ENCODE measurements at places on chromosomes 3 and 15.

DNA sequence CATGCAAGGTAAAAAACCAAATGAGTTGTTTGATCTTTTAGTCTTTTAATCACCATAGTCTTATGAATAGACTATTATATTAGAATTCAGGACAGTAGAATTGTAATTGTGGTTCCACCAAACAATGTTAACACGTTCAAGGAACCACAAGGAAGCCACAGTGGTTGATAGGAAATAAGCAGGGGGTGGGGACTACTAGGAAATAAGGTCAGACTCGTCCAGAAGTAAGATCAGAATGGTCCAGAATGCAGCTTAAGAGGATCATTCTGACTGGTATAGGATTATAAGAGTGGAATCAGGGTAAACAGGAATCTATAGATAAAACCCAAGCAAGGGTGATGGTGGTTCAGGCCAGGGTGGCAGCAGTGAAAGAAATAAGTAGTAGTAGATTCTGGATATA lies 7.5 kb downstream of the MYNN start:
- DNase-seq = no peak

GRCh38 chr3:64916937-64917336 lies 229.1 kb upstream of the ADAMTS9 start:
- no peak for DNase-seq

DNA sequence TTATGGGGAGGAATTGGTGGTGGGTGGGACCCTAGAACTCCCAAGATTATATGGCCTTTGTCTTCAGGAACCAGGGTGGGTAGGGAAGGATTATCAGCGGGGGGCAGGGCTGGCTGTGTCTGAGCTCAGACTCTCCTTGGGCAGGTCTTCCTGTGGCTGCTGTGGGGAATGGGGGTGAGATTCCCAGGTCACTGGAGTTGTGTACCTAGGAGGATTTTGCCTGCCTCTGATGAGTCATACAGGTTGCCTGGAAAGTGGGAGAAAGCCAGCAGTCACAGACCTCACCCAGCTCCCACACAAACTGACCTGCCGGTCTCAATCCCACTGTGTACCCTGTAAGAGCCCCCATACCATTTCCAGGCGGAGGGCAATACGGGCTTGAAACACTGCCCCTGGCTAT lies 209.9 kb upstream of the CNTN3 start:
- no peak for DNase-seq

DNA sequence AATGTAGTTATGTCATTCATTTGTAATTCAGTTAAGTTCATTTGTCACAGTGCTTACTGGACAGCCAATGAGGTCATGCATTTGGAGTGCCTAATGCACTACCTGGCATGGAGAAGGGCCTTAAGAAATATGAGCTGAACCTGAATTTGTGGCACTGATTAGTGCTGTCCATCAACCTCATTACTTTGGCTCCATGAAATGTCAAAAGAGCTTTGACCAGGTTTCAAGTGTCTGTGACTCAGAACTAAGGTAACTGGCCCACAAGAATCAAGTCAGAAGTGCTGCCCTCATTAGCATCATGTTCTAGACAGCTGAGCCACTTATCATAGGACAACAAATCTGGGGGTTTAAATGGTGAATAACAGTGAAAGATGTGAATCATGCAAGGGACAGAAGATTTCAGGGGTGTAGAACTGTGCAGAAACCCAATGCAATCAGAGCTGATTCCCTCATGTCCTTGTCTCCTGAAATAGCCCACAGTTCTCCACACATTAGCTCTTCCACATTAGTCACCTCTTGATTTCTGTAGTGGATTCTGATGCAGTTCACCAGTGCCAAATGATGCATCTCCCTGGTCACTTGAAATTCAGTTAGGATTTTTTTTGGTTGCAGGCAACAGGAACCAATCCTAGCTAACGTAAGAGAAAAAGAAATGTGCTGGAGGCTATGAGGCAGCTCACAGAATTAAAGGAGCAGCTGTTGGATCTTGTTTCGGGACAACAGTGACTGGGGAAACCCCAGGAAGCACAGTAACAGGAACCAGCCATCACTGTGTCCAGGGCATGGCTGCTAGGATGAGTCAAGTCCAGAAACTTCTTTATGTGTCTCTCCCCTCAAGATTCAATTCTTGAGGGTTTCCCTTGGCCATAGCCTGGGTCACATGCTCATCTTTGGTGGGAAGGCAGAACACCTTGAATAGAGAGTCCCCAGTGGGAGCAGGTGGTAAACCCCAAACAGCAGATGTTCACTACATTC lies 38.7 kb downstream of the CHST2 start:
- DNase-seq = no peak

DNA sequence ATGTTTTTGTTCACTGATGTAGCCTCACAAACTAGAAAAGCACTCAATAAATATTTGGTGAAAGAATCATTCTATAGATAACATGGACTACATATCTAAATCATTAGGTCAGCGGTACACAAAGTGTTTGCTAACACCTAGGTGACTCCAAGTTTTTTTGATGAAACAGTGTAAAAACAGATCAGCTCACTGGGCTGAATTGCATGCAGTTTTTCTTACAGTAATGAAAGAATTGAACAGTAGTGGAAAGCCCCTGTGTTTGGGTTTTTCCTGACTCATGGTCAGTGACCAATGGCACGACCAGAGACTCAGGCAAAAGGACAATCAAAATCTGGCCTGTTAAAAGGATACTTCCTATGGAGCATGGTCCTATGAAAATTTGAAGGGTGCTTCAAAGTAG lies 384.3 kb upstream of the EPHA6 start:
- DNase-seq = no peak

DNA sequence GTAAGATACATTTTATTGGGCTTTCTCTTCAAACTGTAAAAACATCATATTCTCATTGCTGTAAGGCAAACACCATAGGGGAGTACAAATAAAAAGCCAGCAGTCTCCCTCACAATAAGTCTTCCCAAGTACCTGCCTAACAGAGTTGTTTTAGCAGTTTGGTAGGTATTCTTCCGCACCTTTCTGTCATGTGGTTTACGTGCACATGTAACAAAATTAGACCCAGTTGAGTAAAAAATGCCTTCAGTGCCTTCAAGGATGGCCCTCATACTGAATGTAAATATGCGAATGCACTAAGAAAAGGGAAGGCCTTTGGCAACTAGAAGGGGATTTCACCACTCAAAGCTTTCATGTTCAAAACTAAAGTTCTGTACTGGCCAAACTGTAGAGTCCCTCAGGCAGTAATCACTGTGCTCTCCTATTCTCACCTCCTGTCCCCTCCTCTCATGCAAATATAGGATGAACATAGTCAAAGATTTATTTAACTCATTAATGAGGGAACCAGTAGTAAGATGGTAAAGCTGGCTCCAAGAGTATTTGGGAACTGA lies 26.4 kb downstream of the USP3 start:
- no peak for DNase-seq

DNA sequence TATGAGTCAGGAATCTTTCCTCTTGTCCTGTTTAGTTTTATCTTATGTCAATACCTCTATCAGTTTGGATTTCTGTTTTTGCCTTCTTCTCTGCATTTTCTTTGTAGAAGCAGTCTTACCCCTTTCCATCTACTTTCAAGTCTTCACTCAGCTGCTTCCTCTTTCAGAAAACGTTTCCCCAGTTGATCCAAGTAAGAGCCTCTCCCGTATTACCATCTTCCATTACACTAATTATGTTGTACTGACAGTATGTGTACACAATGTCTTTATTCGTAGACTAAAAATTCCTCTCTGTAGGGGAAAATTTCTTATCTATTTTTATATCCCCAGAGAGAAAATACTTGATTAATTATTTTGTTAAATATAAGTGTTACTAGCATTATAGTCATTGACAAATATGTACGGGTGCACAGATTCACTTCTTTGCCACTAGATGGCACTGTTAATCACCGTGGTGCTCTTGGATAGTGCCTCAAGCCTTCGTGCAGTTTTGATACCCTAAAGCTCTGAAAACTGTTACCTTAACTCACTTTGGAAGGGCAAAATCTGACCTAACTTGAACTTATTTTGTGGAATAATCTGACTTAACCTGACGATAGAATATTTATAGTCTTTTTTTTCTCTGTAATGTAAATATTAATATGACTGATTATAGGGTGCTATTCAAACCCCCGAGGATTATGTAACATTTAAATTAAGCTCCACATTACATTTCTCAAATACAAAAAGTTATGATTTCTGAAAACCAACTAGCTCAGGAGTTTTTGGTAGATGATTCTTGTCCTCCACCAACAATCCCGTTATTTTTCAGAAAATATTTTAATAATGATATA lies 74.2 kb upstream of the POU1F1 start:
- DNase-seq = no peak

GRCh38 chr3:60417576-60417975 lies 833.7 kb downstream of the FHIT start:
- no peak for DNase-seq

- no peak for DNase-seq
These were observed 19.4 kb downstream of the VILL start for GRCh38 chr3:38009807-38010591.

DNA sequence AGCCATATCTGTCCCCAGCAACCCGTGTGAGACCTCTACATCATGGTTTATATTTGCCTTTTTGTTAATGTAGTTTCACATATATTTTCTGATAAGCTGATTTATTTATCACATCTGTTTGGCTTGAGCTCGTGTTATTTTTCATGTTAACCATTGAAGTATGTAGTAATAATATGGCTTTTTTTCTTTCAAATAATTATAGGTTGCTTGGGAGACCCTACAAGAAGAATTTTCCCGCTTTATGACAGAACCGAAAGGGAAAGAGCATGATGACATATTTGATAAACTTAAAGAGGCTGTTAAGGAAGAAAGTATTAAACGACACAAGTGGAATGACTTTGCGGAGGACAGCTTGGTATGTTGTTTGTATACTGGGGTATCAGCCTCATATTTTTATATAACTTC lies 63.9 kb downstream of the OPA1 start:
- no peak for DNase-seq

DNA sequence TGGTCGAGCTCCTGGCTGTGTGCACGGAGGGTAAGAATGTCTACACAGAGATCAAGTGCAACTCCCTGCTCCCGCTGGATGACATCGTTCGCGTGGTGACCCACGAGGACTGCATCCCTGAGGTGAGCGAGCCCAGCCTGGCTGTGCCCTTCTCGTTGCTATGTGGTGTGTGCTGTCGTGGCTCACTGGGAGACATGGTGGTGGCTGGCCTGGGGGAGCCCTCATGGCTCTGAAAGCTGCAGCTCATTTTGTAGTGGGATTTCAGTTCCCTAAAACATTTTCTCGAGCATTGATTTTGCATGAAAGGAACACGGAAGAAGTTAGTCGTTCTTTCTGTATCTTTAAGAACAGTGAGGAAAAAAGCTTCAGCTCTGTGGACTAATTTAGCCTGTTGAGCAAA lies 200.5 kb downstream of the ITPR1 start:
- DNase-seq = no peak

GRCh38 chr3:194095464-194095863 lies 40.5 kb upstream of the HES1 start:
- no peak for DNase-seq

GRCh38 chr15:88098361-88098760 lies 158.2 kb downstream of the NTRK3 start:
- DNase-seq = no peak
